ENCODE measurements at places on chromosomes 4 and X. TPM values are rescaled to one million over a fixed set of nuclear protein-coding genes. Genes with fewer than 3 reads are reported as not detected.

SOWAHB gene
- 0.12 TPM for total RNA-seq

GUCY1A1 gene
- total RNA-seq, result 70.6 TPM

TDO2 gene
- total RNA-seq, result not detected

DDIT4L gene
- total RNA-seq, result 0.21 TPM

ARR3 gene
- total RNA-seq, result not detected

PROM1 gene
- 3.1 TPM for total RNA-seq

HERC5 gene
- total RNA-seq, result 2.0 TPM

RASL11B gene
- 5.6 TPM for total RNA-seq

NLRP2B gene
- not detected for total RNA-seq

ANOS1 gene
- total RNA-seq, result 6.1 TPM

CD38 gene
- 2.2 TPM for total RNA-seq

FBXL5 gene
- 73.4 TPM for total RNA-seq

SLC16A2 gene
- total RNA-seq, result 9.3 TPM

SCRG1 gene
- total RNA-seq, result 0.24 TPM

SLC10A7 gene
- total RNA-seq, result 4.5 TPM

EREG gene
- 0.39 TPM for total RNA-seq

DNA sequence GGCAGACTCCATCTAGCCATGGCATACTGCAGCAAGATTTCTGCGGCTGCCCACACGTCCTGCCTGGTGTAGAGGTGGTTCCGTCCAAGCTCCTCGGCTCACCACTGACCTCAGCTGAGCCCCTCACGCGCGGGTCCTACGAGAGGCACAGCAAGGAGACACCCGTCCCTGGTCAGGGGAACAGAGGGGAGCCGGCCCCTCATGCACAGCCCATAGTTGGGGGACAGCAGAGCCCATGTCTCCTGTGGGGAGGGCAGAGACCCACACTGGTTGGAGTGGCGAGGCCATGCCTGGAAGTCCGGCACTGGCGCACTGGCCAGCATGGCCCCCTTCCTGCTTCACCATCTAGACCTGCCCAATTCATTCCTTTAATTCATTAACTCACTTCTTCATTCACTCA is 80.8 kb downstream of the HTRA3 start:
- H3K4me1 ChIP-seq, result peaks cover 6% of the 10 kb centered on the region
- DNase-seq, result no peak
- no peaks in the 10 kb centered on the region for H3K36me3 ChIP-seq
- no peak overlapping the region for H3K4me3 ChIP-seq

- H3K4me1 ChIP-seq, result no peaks in the 10 kb centered on the region
- no peak overlapping the region for H3K27ac ChIP-seq
- H3K4me3 ChIP-seq, result no peak overlapping the region
- peaks cover 7% of the 10 kb centered on the region for H3K36me3 ChIP-seq
These were observed 47.6 kb downstream of the RAB33B start for GRCh38 chr4:139501527-139501926.

GRCh38 chrX:38804432-38804681 is 3.1 kb downstream of the MID1IP1 start:
- H3K27me3 ChIP-seq, result no peaks in the 10 kb centered on the region
- no peaks in the 10 kb centered on the region for H3K36me3 ChIP-seq
- no peaks in the 10 kb centered on the region for H3K4me1 ChIP-seq
- H3K4me3 ChIP-seq, result peak overlapping the region; percentile 71
- no peak for DNase-seq
- H3K27ac ChIP-seq, result peak overlapping the region; percentile 91

- no peak overlapping the region for H3K4me3 ChIP-seq
- H3K4me1 ChIP-seq, result no peaks in the 10 kb centered on the region
- no peaks in the 10 kb centered on the region for H3K36me3 ChIP-seq
- H3K27ac ChIP-seq, result no peak overlapping the region
- DNase-seq, result no peak
- H3K27me3 ChIP-seq, result no peaks in the 10 kb centered on the region
These were observed 456.1 kb downstream of the GRXCR1 start for GRCh38 chr4:43348591-43348990.

DNA sequence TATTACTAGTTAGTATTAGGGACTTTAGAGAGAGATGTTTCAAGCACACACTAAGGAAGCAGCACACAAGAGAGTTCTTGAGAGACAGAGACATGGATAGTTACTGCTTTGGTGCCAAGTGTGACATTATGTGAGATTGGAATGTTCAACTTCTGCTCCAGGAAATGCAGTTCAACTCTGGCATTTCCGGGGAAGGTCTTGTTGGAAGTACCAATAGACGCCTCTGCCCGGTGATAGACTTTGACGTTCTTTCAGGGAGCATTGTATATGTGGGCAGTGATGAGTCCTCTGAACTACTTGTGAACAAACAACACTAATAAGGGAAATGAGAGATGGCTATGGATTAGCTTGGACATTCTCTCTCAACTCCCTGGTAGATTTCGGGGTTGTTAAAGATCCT is 638.1 kb upstream of the BOD1L1 start:
- DNase-seq, result no peak
- H3K27me3 ChIP-seq, result no peaks in the 10 kb centered on the region
- H3K36me3 ChIP-seq, result no peaks in the 10 kb centered on the region
- no peak overlapping the region for H3K27ac ChIP-seq

- no peaks in the 10 kb centered on the region for H3K4me1 ChIP-seq
- peak; percentile 38 for DNase-seq
- no peaks in the 10 kb centered on the region for H3K27me3 ChIP-seq
- H3K27ac ChIP-seq, result no peak overlapping the region
These were observed 31.8 kb upstream of the IQSEC2 start for GRCh38 chrX:53312946-53313727.

GRCh38 chrX:19800821-19801374 is 86.5 kb downstream of the SH3KBP1 start:
- H3K4me1 ChIP-seq, result peaks cover 26% of the 10 kb centered on the region
- no peak for DNase-seq
- H3K36me3 ChIP-seq, result no peaks in the 10 kb centered on the region
- no peaks in the 10 kb centered on the region for H3K27me3 ChIP-seq
- no peak overlapping the region for H3K27ac ChIP-seq

GRCh38 chr4:8025668-8026067 is 86.0 kb upstream of the AFAP1 start:
- H3K27ac ChIP-seq, result no peak overlapping the region
- H3K36me3 ChIP-seq, result no peaks in the 10 kb centered on the region
- H3K4me3 ChIP-seq, result no peak overlapping the region
- H3K4me1 ChIP-seq, result no peaks in the 10 kb centered on the region
- no peak for DNase-seq

- no peak for DNase-seq
- H3K27me3 ChIP-seq, result no peaks in the 10 kb centered on the region
- H3K36me3 ChIP-seq, result no peaks in the 10 kb centered on the region
- H3K27ac ChIP-seq, result no peak overlapping the region
- H3K4me3 ChIP-seq, result no peak overlapping the region
These were observed 222.4 kb downstream of the HHIP start for GRCh38 chr4:144868309-144868708.

DNA sequence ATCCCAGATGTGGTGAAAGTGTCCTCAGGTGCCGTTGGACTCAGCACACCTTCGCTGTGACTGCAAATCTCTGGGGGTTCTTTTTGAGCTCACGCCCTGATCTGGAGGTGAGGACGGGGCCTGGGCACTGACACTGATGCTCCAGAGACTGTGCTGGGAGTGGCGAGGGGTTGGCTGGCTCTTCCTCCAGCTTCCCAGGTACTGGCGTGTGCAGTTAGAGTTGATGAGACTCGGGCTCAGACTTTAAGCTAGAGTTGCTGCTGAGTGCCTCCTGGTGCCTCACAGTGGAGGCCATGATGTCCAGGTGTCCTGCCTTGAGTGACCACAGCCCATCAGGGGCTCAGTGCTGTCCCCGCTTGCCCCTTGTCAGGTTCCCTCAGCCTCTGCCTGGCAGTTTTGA is 16.3 kb downstream of the SPON2 start:
- no peaks in the 10 kb centered on the region for H3K36me3 ChIP-seq
- H3K27me3 ChIP-seq, result peaks cover 8% of the 10 kb centered on the region
- no peak overlapping the region for H3K27ac ChIP-seq
- no peak overlapping the region for H3K4me3 ChIP-seq
- H3K4me1 ChIP-seq, result peaks cover 10% of the 10 kb centered on the region

DNA sequence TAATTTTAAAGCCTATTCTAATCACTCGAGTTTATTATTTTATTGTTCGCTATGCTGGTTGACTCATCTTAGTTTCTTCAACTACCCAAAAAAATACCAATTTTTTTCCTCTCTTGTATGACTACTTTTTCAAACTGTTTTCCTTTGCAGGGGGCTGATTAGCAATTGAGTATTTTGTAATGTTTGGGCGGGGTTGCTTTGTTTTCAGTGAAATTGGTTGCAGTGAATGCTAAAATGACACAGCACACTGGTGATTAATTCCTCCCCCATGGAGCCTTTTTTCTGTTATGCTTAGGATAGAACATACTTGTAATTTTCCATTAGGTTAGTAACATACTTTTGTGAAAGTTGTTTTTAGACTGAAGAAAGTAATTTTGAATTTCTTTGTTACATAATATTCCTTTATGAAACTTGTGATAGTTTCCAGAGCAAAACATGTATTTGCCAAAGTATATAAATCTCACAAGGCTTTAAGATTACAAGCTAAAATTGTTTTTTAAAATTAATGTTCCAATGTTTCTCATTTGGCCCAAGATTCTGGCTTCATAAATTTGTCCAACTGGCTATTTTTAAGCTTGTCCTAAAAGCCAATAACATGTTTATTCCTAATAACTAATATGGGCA is 120.4 kb downstream of the CHIC1 start:
- no peaks in the 10 kb centered on the region for H3K4me1 ChIP-seq
- H3K36me3 ChIP-seq, result no peaks in the 10 kb centered on the region
- no peak overlapping the region for H3K27ac ChIP-seq
- H3K4me3 ChIP-seq, result no peak overlapping the region
- H3K27me3 ChIP-seq, result peaks cover 41% of the 10 kb centered on the region
- no peak for DNase-seq

- no peaks in the 10 kb centered on the region for H3K4me1 ChIP-seq
- H3K27ac ChIP-seq, result no peak overlapping the region
- no peak overlapping the region for H3K4me3 ChIP-seq
- no peaks in the 10 kb centered on the region for H3K36me3 ChIP-seq
- no peaks in the 10 kb centered on the region for H3K27me3 ChIP-seq
These were observed 417.3 kb downstream of the SPRY1 start for GRCh38 chr4:123813901-123814300.

DNA sequence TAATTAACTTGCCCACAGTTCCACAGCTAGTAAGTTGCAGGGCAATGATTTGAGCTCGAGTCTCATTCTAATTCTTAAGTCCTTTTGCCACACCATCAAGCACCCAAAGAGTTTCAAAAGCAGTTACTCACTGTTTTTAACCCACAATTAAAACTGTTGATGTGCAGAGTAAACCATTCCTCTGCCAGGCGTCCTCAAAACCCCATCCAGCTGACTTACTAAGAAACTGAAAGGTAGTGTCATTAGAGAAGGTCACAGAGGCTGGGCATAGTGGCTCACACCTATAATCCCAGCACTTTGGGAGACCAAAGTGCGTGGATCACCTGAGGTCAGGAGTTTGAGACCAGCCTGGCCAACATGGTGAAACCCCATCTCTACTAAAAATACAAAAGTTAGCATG is 121.7 kb downstream of the CHIC2 start:
- H3K27me3 ChIP-seq, result no peaks in the 10 kb centered on the region
- H3K36me3 ChIP-seq, result no peaks in the 10 kb centered on the region

DNA sequence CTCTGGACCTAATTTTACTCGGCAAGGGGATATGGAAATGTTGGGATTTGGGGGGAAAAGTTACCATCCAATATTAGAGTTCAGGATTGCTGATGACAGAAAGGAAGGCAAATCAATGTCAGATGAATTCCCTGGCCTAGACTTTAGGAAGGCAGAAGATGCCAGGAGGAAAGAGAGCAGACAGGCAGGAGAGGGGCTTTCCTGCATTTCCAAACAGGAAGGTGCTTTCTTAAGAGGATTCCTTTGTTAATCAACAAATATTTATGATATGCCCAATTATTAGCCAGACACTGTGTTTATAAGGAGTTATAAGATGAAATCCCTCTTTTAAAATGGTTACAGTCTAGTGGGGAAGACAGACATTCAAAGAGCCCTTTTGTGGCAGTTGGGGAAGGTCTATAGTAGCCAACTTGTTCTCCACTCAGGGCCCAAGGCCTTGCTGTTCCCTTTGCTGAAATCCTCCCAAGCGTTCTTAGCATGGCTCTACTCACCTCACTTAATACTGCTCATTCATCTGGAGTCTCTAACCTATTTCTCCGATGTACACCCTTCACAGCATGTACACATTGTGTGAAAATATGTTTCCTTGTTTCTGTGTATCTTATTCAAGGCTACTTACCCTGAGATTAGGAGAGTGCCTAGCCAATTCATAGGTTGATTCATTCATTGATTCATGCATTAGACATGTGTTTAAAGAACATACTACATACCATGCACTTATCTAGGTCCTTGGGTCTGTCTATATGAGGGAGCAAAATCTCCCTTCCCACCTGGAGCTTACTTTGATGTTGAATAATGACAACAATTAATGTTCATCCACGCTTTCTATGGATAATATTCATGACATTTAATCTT is 5.3 kb downstream of the IGFBP7 start:
- peaks cover 16% of the 10 kb centered on the region for H3K4me1 ChIP-seq
- DNase-seq, result no peak
- peak overlapping the region; percentile 98 for H3K27ac ChIP-seq

GRCh38 chr4:162015090-162015489 is 148.7 kb downstream of the FSTL5 start:
- no peak overlapping the region for H3K27ac ChIP-seq
- no peaks in the 10 kb centered on the region for H3K27me3 ChIP-seq
- H3K36me3 ChIP-seq, result no peaks in the 10 kb centered on the region
- H3K4me3 ChIP-seq, result no peak overlapping the region
- DNase-seq, result no peak

- H3K27me3 ChIP-seq, result no peaks in the 10 kb centered on the region
- H3K27ac ChIP-seq, result no peak overlapping the region
- H3K36me3 ChIP-seq, result no peaks in the 10 kb centered on the region
- no peak for DNase-seq
These were observed 498.2 kb downstream of the KCNIP4 start for GRCh38 chr4:21450331-21450730.

DNA sequence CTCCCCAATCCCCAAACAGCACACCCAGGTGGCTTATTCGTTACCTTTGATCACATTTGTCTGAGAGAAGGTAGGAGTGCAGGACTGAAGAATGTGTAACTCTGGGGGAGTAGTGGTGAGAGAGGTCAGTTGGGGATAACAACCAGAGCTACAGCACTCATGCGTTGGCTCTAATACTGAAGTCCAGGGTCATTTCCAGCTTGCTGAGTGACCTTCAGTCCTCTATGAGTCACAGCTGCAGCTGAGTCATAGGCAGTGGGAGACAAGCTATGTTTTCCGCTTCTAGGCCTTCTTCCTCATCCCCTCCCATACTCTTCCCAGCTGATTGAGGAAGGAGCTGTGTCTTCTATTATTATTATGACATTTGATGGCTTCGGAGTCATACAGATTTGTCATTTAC is 31.6 kb upstream of the CT47C1 start:
- no peaks in the 10 kb centered on the region for H3K36me3 ChIP-seq
- peaks cover 19% of the 10 kb centered on the region for H3K4me1 ChIP-seq
- peak overlapping the region; percentile 68 for H3K27ac ChIP-seq
- H3K4me3 ChIP-seq, result no peak overlapping the region

All from heart right ventricle (tissue), 16 donors.